ENCODE measurements at places on chromosomes 5 and 9.
A peak's percentile ranks its signal among the peaks of the same experiment; 100 is the strongest.

GRCh38 chr9:91433180-91433579 lies 9.5 kb upstream of the NFIL3 start:
- H3K27me3 ChIP-seq: no peaks in the 10 kb centered on the region
- H3K27ac ChIP-seq: peak overlapping the region; percentile 23
- H3K36me3 ChIP-seq: no peaks in the 10 kb centered on the region
- peak; percentile 94 for DNase-seq
- peaks cover 19% of the 10 kb centered on the region for H3K4me1 ChIP-seq

GRCh38 chr5:8676695-8677094 lies 807.7 kb downstream of the MTRR start:
- H3K4me1 ChIP-seq: no peaks in the 10 kb centered on the region
- peak; percentile 45 for DNase-seq
- H3K27me3 ChIP-seq: no peaks in the 10 kb centered on the region
- H3K36me3 ChIP-seq: no peaks in the 10 kb centered on the region
- H3K27ac ChIP-seq: no peak overlapping the region
- H3K4me3 ChIP-seq: no peak overlapping the region

DNA sequence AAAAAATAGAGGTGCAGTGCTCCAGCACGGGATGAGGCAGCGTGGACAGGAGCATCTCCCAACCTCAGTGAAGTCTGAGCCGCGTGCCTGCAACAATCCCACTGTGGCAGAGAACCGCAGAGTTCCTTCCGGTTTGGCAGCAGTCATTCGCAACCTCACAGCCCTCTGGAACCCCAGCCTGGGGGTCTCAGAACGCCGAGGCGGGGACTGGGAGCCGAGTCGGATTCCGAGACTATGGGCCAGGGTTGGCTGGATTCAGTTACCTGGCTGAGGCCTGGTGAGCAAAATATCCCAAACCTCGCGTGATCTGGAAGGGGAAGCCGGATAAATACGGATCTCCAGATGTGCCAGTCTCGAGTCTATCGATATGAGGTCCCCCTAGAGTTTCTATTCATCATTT lies 27.0 kb downstream of the CDKN2A start:
- no peaks in the 10 kb centered on the region for H3K4me1 ChIP-seq
- H3K36me3 ChIP-seq: no peaks in the 10 kb centered on the region
- H3K4me3 ChIP-seq: no peak overlapping the region

DNA sequence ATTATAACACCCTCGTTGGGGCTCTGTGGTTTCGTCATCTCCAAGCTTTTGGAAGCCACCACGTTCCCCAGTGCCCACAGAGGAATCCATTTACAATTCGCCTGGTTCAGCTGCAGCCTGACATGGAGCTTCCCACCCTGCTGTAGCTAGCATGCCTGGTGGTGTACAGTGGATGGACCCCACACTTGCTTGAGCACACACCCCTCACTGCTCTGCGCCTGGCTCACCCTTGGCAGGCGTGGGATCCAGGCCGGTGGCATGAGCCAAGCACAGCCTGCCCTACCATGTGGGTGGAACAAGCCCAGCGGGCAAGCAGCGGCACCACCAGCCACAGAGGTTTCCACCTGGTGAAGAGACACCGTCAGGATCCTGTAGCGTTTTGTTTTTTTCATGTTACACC lies 1045.7 kb upstream of the CDH9 start:
- H3K4me1 ChIP-seq: no peaks in the 10 kb centered on the region
- H3K4me3 ChIP-seq: no peak overlapping the region
- H3K36me3 ChIP-seq: no peaks in the 10 kb centered on the region
- DNase-seq: no peak
- no peak overlapping the region for H3K27ac ChIP-seq
- no peaks in the 10 kb centered on the region for H3K27me3 ChIP-seq

DNA sequence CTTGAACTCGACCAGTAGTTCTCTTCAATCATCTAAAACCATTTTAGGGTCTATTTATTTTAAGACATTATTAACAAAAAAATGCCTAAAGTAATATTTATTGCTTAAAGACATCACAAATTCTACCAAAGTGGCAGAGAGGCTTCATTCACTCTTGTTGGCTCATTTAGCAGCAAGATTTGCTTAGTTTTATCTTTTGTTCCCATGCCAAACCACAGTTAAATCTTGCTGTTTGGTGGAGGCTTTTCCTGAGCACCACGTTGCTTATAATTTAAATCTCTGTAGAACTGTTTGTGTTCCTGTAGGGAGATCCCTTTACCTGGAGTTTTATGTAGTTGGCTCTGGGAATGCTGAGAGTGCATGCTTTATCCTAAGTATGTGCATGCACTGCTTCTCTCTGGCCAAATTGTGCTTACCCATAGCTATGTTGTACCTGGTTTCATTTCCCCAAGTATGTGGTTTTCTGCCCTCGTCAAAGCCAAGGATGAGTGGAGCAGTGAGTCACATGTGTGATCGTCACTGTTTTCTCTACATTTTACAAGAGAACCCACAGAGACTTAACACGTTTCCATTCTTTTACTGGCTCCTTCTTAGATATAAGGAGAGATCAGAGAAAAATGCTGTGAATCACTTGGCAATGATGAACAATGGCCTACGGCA lies 42.1 kb upstream of the MAST4 start:
- H3K27ac ChIP-seq: no peak overlapping the region
- no peaks in the 10 kb centered on the region for H3K4me1 ChIP-seq
- no peaks in the 10 kb centered on the region for H3K36me3 ChIP-seq
- no peaks in the 10 kb centered on the region for H3K27me3 ChIP-seq

DNA sequence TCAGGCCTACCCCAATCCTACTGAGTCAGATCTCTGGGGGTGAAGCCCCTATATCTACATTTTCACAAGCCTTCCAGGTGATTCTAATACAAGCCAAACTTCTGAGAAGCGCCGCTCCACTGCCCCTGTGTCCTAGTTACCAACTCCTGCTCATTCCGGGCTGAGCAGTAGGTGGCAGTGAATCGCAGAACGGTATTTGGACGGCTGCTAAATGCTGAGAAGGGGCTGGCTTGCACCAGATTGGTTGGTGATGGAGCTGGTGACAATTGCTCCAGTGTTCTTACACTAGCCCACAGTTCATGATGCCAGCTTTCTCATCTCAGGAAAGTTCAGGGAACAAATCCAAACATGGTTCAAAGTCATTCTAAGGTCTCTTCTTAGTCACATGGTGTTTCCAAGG lies 31.1 kb upstream of the FGF1 start:
- peaks cover 17% of the 10 kb centered on the region for H3K4me1 ChIP-seq
- no peak overlapping the region for H3K4me3 ChIP-seq
- H3K27ac ChIP-seq: peak overlapping the region; percentile 45
- peak; percentile 82 for DNase-seq

Measured in GM23248 (cell line).